ENCODE measurements at places on chromosomes 3 and 15.

GRCh38 chr15:85457392-85457968, 77.1 kb downstream of the AKAP13 start:
- DNase-seq, result no peak

- DNase-seq, result no peak
Observed at GRCh38 chr15:74336061-74337005, 31.1 kb downstream of the CYP11A1 start.

- peak; percentile 23 for DNase-seq
Observed at GRCh38 chr15:91099616-91099994, 452 bp upstream of the SV2B start.

DNA sequence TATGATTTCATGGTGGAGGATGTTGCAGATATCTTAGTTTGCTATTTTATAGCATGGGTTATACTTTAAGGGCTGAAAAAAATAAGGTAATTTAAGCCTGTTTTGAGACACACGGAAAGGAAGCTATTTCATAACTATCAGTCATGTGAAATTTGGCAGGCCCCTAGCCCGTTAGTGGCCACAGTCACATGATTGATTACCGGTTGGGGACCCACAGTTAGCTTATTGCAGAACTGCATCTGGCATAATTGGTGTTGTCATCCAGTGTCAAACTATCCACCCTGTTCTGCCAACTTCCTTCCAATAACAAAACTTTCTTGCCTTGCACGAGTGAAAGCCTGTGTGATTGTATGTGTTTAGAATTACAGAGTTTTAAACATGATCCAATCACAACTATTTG, 35.2 kb downstream of the FNDC3B start:
- no peak for DNase-seq

GRCh38 chr3:138888560-138888959, 53.8 kb upstream of the PIK3CB start:
- DNase-seq, result no peak

GRCh38 chr3:102827386-102827785, 392.6 kb downstream of the ZPLD1 start:
- no peak for DNase-seq

DNA sequence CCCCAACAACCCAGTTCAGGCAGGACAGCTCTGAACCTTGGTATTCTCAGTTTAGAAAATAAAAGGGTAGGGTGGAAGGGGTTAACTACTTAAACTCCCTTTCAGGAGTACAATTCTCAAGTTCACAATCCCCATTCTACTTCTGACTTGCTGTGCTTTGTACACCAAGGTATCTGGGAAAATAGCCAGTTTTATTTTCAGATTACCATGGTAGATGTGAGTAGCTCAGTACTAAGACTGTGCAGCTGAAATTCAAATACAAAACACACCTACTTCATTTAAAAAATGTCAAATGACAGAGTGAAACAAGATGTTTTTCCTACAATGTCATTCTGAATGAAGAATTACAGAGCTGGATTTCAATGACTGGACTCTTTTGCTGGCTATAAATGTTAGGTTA, 27.4 kb downstream of the SLC7A14 start:
- DNase-seq, result no peak

DNA sequence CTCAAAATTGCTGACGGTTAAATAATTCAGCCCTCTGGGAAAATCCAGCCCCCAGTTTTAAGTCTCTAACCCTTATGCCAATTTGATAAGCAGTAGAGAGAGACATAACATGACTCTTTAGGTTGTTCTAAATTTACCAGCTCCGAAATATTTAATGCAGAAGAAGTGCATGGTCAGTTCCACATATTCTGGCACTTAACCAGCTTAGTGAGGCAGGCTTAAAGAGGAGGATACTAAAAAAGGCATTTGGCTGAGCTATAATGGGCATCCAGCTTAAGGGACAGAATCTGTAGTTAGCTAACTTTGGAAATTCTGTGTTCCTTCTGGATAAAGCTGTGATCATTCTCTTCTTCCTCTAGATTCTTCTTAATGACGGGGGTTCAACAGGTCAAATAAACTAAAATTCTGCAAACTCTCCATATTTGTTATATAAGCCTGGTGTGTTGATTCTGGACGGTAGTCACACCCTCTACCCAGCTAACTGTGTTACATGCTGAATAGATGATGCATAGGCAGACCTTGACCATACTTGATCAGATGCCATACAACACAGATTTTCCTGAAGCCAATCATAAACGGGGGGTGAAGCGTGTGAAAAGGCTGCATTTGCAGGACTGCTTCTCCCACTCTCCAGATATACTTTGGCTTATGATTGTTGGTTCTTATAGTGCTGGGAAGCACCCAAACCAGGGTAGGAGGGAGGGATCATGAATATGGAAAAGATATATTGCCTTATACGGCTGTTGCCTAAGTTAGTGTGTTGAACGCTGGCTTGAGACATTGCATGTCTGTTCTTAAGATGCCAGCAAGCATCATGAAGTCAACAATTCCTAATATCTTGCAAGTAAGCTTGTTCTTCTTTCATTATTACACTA, 118.4 kb downstream of the FGF12 start:
- DNase-seq, result no peak

All from activated CD4-positive, alpha-beta T cell treated with anti-CD3 and anti-CD28 coated beads, Interleukin-2, Interleukin-6, amounts not matched to agents 100 ng/mL and 50 ng/mL, durations not matched to agents 16 hours and 8 hours (primary cell).